ENCODE measurements at places on chromosomes 1 and 21.

- DNase-seq = no peak
Measured at GRCh38 chr1:234618737-234619049, 8.7 kb upstream of the IRF2BP2 start.

DNA sequence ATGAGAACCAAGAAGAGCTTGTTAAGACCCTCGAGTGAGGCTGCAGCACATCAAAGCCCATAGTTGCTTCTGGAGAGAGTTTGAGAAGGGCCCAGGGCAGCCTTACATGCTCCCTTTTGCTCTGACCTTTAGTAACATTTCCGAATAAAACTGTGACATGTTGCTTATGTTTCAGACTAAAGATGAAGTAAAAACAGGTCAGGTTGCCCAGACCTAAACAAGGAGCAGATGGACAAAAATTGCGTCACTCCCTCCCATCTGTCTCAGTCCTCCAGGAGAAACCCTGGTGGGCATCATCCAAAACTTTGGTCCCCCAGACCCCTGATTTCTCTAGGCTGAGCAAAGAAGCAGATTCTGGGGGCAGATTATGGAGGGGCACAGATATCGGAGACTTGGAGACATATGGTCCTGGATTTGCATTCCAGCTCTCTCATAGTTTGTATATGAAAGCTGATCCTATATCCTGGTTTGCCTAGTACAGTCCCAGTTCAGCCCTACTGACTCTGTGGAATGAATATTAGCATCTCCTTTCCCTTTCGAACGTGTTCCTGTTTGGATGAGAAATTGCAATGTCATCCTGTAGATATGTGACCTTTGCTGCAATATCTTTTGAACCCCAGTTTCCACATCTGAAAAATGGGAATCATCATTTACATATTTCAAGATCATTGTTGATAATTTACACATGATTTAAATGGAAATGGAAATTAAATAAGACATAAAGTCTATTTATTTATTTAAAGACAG is 304.9 kb upstream of the USP24 start:
- no peak for DNase-seq

DNA sequence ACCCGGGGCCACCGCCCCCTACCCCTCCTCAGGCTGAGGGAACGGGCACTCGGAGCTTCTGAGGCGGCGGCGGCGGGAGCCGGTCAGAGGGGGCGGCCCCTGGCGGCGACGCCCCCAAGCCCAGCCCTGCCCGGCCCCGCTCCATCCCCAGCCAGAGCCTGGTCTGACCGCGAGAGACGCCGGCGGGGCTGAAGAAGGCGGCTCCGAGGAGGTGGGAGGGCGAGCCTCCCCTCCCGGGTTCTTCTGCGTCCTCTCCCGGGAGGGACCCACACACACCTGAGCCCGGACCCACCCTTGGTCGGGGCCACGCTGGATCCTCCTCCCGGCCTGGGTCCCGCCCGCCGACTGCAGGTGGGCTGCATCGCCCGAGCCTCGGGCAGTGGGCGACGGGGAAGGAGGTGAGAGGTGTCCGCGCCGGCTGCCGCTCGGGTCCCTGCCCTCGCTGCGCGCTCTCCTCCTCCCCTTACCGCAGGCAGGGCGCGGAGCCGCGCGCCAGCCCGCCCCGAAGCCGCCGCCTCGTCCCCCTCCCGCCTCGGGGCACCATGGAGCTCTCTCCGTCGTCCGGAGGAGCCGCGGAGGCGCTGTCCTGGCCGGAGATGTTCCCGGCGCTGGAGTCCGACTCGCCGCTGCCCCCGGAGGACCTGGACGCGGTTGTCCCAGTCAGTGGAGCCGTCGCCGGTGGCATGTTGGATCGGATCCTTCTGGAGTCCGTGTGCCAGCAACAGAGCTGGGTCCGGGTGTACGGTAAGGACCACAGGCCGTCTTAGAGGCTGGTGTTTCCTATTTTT is at the start of gene RASAL2:
TSS of gene RASAL2 (plus strand) at position 154 of the 788 bp plus-strand sequence. CDS start at position 543, 389 bp downstream.
- peak; percentile 67 for DNase-seq

DNA sequence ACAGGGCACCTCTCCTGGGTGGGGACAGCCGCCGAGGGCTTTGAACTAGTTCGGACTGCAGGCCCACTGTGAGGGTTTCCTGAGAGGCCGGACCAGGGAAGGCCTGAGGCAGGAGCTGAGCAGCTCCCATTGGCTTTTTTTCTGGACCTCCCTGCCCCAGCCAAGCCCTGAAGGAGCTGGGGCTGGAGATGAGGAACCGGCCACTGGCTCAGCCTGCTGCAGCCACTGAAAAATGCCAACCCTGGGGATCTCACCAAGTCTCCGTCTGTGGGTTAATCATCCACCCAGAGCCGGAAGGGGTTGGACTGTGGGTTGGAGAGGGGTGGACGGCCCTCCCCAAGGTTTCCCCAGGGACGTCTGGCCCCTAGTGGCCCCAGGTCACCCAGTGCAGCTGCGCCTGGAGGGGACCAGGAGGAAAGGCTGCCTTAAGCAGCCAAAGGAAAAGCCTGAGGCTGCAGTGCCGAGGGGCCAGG is 2.5 kb downstream of the VWA1 start:
- no peak for DNase-seq

GRCh38 chr21:36466061-36466511 is 13.8 kb downstream of the CLDN14 start:
- no peak for DNase-seq
